ENCODE measurements at places on chromosomes 5 and 9.

GRCh38 chr5:125269926-125270325 is 523.5 kb upstream of the ZNF608 start:
- no peak for DNase-seq

DNA sequence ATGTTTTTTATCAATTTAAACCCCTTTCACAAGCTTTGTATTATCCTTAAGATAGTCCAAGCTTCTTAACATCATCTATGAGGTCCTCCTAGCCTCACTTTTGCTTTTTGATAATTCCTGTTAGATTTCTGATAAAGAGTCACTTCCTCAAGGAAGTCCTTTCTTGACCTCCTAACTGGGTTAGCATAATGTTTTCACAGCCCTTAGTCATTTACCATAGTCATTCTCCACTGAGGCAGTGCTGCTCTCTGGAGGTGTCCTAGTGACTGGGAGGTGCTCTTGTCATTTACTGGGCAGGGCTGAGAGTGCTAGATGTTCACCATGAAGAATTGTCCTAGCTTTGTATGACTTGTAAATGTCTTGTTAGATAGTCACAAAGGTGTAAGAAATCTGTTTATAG is 26.4 kb downstream of the TNPO1 start:
- no peak for DNase-seq

DNA sequence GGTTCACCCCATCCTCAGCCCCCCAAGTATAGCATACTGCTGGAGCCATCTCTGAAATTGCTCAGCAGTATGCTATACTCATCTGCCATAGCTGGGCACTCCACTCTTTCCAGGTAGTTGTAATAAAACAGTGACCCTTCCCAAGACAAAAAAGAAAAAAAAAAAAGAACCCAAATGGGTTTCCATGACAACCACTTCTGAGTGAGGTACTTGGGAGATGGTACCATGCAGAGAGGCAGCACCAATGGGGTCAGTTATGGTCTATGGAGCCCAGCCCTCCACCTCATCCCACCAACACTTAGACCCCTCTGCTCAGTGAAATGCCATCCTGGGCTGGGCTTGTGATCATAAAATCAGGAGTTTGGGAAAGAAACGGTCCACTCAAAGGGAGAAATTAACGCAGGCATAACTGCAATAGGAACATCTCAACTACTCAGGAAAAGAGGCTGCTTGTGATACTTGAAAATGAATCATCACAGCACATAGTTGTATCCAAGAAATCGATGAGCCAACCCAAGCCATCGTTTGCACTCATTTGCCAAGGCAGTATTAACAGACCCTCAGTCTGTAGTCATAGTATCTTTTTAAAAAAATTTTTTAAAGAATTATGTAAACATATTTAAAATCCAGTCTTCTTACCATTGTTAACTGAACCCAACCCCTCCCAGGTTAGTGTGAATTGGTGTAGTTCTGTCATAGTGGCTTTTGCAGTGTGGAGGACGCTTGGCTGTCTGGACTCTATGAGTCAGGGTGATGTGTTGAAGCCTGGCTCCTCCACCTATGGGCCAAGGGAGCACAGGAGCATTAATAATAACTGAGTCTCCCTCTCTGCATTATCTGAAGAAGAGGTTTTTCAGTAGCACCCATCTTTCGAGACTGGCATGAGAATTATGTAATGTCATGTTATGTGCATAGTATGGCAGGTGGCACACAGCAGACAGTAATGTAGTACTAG is 402.7 kb downstream of the SPOCK1 start:
- DNase-seq: no peak

DNA sequence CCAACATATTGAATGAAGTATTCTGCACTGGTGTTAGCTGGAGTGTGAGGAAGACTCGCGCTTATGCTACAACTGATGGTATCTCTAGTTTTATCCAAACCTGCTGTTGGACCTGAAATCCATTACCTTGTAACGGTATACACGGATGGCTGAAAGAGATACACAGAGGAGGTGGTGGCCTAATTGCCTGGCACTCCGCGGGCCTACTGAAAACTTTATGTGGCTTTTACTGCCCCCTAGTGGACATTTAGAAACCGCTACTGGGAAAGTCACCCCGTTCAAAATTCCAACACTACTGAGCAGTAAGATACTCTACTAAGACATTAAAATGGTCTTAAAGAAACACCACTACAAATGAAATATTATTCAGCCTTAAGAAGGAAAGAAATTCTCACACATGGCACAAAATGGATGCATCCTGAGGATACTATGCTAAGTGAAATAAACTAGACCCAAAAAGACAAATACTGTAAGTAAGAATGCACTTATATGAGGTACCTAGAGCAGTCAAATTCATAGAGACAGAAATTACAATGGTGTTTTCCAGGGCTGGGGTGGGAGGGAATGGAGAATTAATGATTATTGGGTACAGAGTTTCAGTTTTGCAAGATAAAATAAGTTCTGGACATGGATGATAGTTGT is 100.4 kb downstream of the TTLL11 start:
- DNase-seq: peak; percentile 43

DNA sequence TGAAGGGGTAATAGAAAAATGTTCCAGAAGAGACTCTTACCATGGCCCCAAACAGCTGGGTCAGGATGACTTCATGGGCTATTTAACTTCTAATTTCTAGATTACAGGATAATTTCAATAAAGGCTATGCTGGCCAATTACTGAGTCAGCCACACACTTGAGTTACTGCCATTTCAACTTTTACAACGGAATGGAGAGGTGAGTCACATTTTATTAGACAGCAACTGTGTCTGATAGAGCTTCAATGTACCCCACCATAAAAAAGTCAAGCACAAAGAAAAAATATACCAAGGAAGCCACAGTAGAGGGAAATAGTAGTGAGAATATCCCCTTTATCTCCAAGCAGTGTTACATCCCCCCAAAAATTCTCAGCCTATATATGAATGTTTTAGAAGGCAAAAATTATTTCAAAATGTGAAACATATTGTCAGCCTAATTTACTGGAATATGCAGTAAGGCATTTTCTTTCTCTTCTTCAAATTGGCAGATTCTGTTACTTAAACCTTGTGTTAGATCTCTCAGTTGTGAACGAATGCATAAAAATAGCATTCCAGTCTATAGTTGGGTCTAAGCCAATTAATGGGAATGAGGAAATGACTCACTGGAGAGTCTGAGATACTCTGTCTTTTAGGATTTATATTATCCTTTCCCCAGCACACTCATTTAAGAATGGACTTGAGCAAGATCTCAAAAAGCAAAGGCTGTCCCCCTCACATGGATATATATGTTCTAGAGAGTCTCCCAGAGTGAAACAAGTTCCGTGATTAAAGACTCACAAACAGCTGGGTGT is 47.1 kb upstream of the RAI14 start:
- DNase-seq: no peak

DNA sequence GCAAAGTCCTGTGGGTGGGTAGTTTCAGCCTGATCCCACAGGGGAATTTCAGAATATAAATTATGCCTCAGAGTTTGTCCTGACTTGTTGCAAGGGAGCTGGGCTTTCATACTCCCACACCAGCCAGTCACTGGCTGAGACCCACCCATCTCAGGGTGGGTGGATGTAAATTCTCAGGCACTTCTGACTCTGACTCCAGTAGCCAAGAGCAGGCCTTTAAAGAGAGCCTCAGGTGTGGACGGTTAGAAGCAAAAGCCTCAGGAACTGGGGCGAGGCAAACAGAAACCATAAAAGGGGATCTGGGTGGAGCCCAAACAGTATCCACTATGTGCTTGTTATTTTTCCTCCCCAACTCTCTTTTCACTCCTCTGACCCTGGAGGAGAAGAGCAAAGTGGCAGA is 28.6 kb upstream of the FBXW11 start:
- DNase-seq: no peak

GRCh38 chr5:157271740-157272271 is 5.9 kb downstream of the CYFIP2 start:
- no peak for DNase-seq

DNA sequence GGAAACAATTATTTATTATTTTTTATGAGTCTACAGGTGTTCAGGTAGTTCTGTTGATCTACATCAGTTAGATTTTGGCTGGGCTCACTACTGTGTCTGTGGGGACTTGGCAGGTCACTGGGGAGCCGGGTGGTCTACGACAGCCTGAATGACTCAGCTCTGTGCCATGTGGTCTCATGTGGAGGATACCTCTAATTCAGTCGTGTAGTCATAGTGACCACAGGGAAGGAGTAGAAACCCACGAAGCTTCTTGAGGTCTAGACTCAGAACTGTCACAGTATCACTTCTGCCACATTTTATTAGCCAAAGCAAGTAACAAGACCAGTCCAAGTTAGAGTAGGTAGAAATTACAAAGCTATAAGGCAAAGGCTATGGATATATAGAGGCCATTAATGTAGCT is 64.7 kb upstream of the GRAMD2B start:
- DNase-seq: no peak

GRCh38 chr5:73939557-73939956 is 313.6 kb downstream of the ARHGEF28 start:
- DNase-seq: no peak

GRCh38 chr9:79581388-79581787 is 9.6 kb downstream of the TLE4 start:
- DNase-seq: no peak

DNA sequence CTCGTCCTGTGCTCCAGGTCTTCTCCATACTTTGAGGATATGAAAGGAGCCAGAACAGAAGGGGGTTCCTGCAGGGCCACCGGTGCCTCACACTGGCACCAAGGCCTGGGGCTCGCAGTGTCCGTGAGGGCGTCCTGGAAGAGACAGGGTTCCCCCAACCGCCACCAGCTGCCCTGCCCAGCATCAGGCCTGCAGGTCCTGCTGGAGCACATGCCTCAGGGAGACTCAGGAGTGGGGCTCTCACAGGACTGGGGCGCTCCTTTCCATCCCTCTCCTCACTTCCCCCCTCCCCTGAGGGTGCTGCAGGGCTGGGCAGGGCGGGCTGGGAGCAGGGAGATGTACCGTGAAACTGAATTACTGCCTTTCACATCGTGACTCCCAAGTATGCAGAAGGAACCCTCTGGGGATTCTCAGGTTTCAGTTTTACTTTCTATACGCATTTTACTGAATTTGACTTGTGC is 31.7 kb downstream of the CEP72 start:
- DNase-seq: no peak

- DNase-seq: peak; percentile 27
Observed at GRCh38 chr5:1781107-1781506, 18.5 kb downstream of the MRPL36 start.

- DNase-seq: no peak
Observed at GRCh38 chr9:20048985-20049384, 260.1 kb upstream of the SLC24A2 start.

- no peak for DNase-seq
Observed at GRCh38 chr9:124008303-124008693, 3.3 kb upstream of the LHX2 start.

- no peak for DNase-seq
Observed at GRCh38 chr5:59615272-59615671, 278.3 kb downstream of the PDE4D start.

DNA sequence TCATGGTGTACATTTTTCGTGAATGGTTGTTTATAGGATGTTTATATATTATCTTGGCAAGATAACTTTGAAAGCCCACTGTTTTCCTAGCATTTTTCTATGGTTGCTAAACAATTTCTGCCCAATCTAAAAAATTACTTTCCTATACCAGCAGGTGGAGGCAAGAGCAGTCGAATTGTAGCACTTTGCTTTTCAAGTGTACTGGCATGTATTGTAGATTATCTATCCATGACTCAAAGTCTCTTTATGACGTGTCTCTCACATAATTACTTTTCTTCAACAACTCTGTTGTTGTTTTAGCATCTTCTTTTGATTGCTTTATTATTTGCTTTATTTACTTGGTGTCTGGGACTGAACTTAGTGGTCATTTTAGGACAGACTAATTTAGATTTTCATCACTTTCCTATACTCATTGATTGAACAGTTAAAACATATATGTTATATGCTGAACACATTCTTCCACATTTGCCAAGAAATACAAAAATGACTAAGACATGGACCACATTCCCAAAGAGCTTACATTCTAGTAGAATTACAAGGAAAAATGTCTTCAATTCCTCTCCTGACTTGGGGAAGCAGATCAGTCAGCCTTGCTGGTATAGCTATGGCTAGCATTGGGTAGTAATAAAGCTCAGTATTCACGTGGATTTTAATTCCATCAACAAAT is 20.7 kb downstream of the NLN start:
- DNase-seq: peak; percentile 42

- DNase-seq: no peak
Observed at GRCh38 chr9:87137718-87138117, 190.4 kb upstream of the GAS1 start.

GRCh38 chr5:110027527-110028322 is 338.0 kb downstream of the MAN2A1 start:
- DNase-seq: no peak

GRCh38 chr5:14397717-14398116 is 183.9 kb upstream of the OTULINL start:
- no peak for DNase-seq

DNA sequence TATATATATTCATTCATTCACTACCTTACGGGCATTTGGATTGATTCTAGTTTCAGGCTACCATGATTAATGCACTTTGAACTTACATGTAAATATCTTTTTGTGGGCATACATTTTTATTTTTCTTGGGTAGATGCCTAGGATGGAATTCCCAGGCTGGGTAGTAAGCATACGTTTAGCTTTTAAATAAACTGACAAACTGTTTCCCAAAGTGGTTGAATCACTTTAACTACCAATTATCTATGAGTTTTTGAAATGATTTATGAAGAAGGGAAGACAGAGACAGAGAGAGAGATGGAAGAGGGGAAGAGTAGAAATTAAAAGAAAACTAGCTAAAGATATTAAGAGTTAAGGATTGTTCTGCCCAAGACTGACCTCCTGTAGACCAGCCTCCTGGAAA is 612.6 kb downstream of the PSAT1 start:
- no peak for DNase-seq

GRCh38 chr5:151318850-151319732 is 15.5 kb upstream of the SLC36A3 start:
- DNase-seq: peak; percentile 45

GRCh38 chr9:84829997-84830696 is 160.6 kb downstream of the NTRK2 start:
- no peak for DNase-seq

DNA sequence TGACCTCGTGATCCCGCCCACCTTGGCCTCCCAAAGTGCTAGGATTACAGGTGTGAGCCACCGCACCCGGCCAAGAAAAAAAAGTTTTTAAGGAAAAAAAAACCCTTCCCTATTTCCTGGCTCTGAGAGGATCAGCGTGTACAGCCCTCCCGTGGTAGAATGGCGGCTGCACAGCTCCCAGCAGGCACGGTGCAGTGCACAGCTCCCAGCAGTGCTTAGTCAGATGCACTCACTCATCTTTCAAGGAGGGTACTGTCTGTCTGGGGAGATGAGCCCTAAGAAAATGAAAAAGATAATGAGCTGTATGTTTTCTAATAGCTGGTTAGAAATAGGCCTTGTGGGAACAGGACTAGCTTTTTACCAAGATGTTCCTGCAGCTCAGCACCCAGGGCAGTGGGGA is 36.7 kb upstream of the SLC2A8 start:
- DNase-seq: no peak

- no peak for DNase-seq
Observed at GRCh38 chr9:2126331-2126803, 111.2 kb downstream of the SMARCA2 start.

DNA sequence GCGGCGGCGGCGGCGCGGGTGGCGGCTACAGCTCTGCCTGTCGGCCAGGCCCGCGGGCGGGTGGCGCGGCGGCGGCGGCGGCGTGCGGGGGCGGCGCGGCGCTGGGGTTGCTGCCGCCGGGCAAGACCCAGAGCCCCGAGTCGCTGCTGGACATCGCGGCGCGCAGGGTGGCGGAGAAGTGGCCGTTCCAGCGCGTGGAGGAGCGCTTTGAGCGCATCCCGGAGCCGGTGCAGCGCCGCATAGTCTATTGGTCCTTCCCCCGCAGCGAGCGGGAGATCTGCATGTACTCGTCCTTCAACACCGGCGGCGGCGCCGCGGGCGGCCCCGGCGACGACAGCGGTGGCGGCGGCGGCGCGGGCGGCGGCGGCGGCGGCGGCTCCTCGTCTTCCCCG is 296 bp downstream of the ZSWIM6 start:
- no peak for DNase-seq
